ENCODE measurements at places on chromosomes 12 and 14.
A peak's percentile ranks its signal among the peaks of the same experiment; 100 is the strongest.

DNA sequence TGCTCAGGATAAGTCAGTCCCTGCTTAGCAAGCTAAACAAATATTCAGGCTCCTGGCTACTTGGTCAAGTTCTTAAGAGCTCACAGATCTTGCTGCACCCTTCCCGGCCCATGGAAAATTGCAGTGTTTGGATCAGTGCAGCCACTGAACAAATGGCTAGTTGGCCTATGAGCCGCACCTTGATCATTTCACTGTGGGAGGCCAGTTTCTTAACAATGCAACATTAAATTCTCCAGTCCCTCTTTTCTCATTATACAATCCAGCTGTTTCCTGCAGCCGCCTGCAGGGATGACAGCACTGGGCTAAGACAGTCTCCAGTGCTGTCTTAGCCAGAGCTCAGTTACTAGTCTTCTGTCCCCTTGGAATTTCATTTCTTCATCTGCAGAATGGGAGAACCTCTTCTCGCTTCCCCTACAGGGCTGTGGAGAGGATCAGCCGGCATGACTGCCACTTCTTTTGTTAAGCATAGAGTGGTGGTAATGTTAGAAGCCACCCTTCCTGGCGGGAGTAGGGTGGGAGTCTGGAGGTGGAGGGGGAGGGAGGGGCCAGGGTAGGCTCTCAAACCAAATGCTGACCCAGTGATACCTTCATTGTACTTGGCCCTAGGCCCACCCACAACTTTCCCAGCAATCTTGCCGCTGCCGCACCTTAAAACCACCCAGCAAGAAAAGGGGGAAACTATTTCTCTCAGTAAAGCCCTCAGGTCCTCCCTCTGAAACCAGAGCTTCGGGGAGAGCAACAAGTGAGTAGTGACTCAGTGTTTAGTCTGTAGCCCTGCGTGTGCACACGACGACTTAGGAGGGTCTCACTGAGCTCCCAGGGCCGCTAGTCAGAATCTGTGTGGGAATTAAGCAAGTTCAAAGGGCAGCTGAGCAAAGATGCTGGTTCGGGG lies 145.7 kb downstream of the NUAK1 start:
- DNase-seq: no peak

DNA sequence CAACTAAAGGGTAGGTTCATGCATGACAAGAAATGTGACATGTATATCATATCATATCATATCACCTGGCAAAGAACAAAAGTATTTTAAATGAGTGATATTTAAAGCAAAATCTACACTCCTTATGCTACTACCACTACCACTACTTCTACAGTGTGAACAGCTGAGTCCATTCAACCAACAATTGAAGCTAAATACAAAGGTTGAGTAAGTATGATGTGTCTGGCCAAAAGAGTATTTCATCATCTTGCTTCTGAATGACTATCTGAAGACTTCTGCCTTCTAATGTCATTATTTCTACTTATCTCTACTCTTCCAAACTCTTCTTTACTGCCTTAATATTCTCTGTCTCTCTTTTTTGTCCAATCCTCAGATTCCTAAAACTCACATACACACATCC lies 292.6 kb upstream of the CAND1 start:
- DNase-seq: no peak

GRCh38 chr12:52185400-52185967 lies 6.3 kb downstream of the KRT80 start:
- DNase-seq: no peak

- DNase-seq: no peak
Observed at GRCh38 chr12:103887738-103888137, 42.5 kb upstream of the HSP90B1 start.

DNA sequence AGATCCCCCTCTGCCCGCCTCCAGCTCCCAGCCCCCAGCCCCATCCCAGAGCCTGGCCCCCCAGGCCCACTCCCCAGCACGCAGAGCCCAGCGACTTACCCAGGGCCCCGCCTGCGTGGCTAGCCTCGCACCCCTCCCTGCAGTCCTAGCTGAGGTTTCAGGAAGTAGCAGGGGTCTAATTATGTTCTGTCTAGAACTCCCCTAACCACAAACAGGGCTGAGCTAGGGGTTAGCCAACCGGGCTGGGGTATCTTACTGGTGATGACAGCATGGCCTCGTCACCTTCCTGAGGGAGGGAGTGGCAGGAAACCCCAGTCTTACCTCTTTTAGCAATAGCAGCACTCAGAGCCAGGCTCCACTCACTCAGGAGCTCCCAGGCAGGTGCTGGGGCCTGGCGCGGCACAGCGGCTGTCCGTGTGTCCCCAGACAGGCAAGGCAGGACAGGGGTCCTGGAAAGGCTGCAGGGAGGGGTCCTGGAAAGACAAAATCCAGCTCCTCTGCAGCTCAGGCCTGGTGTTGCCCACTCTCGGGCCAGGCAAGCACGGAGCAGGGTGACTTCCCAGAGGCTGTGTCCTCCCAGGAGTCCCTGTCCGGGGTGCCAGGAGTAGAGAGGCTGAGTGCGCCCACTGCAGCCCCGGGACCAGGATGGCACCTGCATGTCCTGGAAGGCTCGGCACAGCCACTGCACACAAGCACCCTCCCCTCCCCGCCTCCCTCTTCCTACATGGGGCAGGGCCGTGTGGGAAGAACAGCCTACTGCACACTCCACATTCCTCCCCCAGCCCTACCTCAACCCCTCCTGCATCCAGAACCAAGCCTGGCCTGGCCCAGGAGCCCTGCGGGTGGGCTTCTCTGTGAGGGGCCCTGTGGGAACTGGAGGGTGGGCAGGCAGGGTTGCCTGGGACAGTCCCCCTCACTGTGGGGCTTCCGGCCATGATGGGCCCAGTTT lies at the start of gene GPR132:
Gene GPR132, minus strand, starts transcription at position 151 of the 949 bp plus-strand sequence. CDS start 10,010 bp downstream, outside the sequence.
- DNase-seq: peak; percentile 84

DNA sequence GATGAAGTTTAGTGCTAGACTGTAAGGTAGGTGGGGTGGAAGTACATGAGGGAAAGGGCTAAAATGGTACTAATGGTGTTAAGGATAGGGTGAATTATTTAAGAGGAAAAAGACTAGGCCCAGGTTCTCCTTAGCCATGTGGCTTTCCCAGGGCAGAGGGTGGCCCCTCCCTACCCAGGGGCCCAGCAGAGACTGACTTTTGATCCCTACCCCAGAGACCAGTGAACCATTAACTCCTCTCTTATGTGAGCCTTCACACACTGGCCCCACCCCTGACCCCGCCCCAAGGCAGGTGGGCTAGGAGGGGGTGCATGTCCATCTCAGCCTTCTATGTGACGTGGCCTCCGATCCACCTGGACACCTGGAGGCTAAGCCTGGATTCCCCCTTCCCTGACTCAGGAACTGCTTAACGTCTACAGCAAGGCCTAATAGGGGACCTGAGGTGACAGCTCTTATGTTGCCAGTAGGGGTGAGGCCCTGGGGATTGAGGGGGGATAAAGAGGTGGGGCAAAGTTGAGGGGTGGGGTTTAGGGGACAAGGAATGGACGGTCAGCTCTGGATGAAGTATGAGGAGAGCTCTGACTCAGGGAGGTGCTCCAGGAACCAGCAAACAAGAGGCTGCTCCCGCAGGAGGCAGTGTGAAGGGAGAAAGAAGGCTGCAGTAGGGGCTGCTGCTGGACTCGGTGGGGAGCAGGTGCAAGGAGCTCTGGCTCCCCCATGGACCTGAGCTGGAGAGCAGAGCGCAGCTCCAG lies 757 bp downstream of the SLC39A5 start:
- no peak for DNase-seq

DNA sequence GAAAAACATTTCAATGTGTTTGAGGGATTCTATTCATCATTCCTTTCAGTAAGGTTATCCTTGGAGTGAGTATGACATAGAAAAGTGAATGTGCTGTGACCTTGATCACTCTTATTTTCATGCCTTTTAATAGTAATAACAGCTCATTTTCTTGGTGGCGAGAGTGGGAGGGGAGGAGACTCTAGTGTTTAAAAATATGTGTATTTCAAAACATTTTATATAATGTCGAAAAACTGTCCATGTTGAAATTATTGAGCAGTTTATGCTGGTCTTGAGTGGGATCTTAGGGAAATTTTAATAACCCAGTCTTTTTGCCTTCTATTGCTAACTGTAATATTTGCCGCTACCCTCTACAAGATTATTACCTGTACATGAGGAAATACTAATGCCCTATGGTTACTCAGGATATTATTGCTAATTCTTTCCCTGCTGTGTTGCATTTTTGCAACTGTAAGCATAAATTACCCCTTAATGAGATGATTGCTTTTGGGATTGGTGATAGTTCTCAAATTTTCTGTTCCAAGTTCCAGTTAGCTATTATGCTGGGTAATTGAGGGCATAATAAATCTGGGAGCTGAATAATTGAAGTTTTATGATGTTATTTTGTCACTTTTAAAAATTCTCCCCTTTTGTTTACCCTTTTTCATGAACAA lies 21.9 kb downstream of the ATF7IP start:
- no peak for DNase-seq

DNA sequence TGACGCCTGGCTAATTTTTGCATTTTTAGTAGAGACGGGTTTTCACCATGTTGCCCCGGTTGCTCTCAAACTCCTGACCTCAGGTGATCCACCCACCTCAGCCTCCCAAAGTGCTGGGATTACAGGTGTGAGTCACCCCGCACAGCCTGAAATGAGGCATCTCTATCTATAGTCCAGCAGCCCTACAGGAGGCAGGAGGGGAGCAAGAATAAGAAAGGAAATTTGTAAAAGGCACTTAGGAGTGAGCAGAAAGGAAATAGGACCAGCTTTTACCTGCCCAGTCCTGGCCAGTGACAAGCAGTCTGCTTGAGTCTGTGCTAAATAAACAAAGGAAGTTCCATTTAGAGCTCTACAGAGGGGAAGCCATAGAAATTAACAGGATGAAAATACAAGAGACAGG lies 15.0 kb upstream of the PSMA6 start:
- DNase-seq: no peak

GRCh38 chr14:51328064-51328771 lies 88.2 kb downstream of the TMX1 start:
- DNase-seq: peak; percentile 48

DNA sequence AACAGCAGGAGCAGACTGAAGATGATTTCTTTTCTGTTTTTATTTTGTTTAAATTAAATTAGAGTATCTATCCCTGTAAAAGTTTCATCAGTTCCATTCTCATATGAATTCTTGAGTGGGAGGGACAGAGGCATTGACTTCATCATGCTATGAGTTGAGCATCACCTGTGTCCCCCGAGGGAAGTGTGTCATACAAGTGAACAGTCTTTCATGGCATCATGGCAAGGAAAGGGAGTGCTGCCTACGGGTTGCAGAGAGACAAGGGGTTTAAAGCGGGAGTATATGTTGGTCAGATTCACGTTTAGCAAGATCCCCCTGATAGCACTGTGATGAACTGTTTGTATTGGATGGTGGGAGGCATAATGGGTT lies 52.7 kb upstream of the HIF1A start:
- no peak for DNase-seq

Data from stimulated activated CD4-positive, alpha-beta T cell treated with anti-CD3 and anti-CD28 coated beads, Interleukin-2, amount 100 ng/mL, for 24 hours (primary cell).